Right hindlimb (tissue), 1 donor: ENCODE measurements at places on chromosomes 13 and 19.

DNA sequence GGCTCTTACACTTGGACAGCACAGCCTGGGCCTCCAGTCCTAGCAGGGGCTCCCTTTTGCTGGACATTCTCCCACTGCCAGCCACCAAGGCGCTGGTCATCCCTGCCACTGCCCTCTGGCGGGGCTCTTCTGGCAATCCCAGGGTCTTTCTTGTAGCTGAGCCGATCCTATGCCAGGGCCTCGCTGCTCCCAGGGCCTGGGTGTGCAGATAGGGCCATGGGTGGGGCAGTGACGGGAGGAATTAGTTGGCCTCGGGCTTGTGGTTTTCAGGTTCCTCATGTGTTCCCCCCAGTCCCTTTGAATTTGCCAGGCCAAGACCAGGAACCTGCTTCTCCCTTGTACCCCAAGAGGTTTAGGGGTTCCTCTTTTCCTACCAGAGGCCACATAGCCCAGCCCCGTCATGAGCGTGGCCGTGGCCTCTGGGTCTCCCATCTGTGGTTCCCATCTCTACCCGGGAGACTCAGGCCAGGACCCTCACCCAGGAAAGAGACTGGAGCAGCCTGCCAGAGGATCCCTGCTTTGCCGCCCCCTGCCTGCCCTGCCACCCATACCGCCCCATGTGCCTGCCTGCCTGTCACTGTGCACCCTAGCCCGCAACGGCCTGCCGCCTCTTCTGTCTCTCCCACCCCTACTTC, 26.2 kb downstream of the TMED1 start:
- DNase-seq: no peak

DNA sequence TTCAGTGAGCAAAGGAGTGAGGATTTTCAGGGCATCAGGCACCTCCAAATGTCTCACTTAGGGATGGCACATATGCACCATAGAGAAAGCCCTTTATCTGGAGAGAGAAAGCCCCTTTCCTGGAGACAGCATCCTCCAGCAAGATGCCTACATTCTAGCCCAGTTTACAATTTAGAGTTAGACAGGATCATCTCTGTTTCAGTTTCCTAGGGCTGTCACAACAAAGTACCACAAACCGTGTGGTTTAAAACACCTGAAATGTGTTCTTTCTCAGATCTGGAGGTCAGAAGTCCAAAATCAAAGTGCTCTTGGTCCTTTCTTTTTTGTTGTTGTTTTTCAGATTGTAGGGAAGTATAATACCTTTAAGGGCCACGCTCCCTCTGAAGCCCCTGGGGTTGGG, 61.8 kb downstream of the MBNL2 start:
- DNase-seq: no peak

- no peak for DNase-seq
Observed at GRCh38 chr19:12800466-12800770, 1.2 kb downstream of the PRDX2 start.

DNA sequence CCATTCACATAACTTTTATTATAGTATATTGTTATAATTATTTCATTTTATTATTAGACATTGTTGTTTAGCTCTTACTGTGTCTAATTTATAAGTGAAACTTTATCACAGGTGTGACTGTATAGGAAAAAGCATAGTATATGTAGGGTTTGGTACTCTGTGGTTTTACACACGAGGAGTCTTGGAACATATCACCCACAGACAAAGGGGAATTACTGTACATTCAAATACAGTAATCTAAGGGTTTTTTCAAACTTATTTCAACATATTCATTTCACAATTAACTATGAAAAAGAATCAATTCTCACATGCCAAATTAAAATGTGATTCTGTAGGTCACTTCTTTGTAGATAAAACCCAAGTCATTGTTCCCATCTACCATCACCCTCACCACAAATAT, 46.0 kb downstream of the RBM26 start:
- no peak for DNase-seq

DNA sequence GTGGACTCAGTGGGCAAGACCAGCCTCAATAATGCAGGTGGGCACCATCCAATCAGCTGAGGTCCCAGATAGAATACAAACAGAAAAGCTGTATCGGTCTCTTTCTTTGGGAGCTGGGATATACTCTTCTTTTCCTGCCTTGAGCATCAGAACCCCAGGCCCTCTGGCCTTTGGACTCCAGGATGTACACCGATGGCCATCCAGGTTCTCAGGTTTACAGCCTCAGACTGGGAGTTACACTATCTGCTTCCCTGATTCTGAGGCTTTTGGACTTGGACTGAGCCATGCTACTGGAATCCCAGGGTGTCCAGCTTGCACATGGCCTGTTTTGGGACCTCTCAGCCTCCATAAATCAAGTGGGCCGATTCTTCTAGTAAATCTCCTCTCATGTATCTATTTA, 27.6 kb upstream of the USP12 start:
- no peak for DNase-seq

- no peak for DNase-seq
Observed at GRCh38 chr13:76758738-76759137, 127.5 kb downstream of the KCTD12 start.

- no peak for DNase-seq
Observed at GRCh38 chr19:45250216-45250831, 747 bp upstream of the MARK4 start.

GRCh38 chr19:1268226-1269064, 687 bp upstream of the CIRBP start:
- no peak for DNase-seq

- DNase-seq: peak; percentile 81
Observed at GRCh38 chr19:51687791-51688670, 5.1 kb upstream of the SPACA6 start.

- DNase-seq: no peak
Observed at GRCh38 chr13:33112766-33113165, 96.5 kb downstream of the KL start.

- no peak for DNase-seq
Observed at GRCh38 chr13:43905435-43906031, 25.8 kb downstream of the LACC1 start.

- DNase-seq: no peak
Observed at GRCh38 chr19:45253396-45254027, 2.4 kb downstream of the MARK4 start.

- DNase-seq: no peak
Observed at GRCh38 chr19:43527860-43528622, 1.0 kb upstream of the ETHE1 start.

- DNase-seq: no peak
Observed at GRCh38 chr13:67123165-67123564, 107.0 kb downstream of the PCDH9 start.

GRCh38 chr13:20921572-20921971, 19.0 kb upstream of the XPO4 start:
- no peak for DNase-seq

GRCh38 chr19:28075229-28075628, 1137.7 kb downstream of the UQCRFS1 start:
- DNase-seq: no peak

- DNase-seq: no peak
Observed at GRCh38 chr13:57601536-57601935, 30.0 kb upstream of the PCDH17 start.

DNA sequence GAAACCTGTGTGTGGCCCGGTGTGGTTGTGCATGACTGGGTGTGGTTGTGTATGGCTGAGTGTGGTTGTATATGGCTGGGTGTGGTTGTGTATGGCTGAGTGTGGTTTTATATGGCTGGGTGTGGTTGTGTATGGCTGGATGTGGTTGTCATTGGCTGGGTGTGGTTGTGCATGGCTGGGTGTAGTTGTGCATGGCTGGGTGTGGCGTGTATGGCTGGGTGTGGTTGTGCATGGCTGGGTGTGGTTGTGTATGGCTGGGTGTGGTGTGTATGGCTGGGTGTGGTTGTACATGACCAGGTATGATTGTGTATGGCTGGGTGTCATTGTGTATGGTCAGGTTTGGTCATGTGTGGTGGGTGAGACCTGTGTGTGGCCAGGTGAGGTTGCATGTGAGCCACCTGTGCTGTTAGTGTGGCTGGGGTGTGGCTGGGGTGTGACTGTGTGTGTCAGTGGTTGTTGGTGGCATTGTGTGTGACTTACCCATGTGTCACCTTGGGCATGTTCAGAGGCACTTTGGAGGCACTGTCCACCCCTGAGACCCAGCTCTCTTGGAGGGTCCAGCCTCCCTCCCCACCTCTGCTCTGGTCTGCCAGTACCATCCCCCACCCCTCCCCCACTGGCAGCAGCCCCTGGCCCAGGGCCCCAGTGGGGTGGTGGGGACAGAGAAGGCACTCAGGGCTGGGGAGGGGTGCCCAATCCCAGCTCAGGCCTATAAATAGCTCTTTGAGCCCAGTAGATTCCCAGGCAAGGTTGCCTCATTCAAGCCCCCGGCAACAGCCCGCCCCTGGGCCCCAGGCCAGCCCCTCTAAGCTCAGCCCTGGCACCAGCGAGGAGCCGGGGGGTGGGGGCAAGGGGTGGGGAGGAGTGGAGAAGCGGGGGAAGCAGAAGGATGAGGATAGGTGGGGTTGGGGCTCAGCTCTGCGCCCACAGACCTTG, 3.9 kb upstream of the NCAN start:
- no peak for DNase-seq

GRCh38 chr13:53198736-53199135, 170.1 kb downstream of the OLFM4 start:
- DNase-seq: no peak

DNA sequence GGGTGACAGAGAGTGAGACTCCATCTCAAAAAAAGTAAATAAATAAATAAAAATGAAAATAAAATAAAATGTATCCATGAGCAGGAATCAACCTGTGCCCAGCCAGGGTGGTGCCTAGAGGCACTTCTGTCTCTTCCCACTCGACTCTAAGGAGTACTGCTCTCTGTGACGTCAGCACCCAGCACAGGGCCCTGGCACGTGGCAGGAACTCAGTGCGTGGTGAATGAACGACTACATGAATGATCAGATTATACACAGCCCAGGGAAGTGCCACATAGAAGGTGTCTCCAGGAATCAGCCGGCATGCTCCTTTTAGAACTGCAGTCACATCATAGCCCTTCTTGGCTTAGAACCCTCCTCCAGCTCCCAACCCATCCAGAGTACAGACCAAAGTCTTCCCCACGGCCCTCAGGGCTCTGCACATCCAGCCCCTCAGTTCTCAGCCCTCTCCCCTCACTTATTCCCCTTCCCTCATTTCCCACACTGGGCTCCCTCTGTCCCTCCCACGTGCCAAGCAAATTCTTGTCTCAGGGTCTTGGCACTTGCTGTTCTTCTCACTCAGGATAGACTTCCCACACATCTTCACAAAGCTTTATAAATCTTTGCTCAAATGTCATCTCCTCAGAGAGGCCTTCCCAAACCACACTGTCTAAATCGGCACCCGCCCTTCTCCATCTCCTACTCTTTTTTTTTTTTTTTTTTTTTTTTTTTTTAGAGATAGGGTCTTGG, 4.2 kb downstream of the CLIP3 start:
- no peak for DNase-seq

DNA sequence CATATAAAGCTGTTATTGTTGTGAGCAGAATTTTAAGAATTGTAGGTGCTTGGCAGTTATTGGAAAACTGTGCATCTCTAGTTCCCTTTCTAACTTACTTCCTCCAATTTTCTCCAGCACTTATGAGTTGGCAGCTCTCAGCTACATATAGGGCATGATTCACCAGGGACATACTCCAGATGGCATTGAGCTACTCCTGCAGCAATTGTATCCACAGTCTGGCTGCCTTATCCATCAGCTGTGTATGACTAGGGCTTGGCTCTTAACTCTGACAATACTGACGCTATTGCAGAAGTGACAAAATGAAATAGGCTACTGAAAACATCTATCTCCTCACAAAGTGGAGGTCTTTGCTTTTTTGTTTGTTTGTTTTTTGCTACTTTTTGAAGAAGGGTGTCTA, 276.7 kb downstream of the POU4F1 start:
- no peak for DNase-seq

- DNase-seq: no peak
Observed at GRCh38 chr13:44692173-44692713, 116.1 kb upstream of the TSC22D1 start.

GRCh38 chr19:1276628-1277022, 1.3 kb downstream of the FAM174C start:
- no peak for DNase-seq

DNA sequence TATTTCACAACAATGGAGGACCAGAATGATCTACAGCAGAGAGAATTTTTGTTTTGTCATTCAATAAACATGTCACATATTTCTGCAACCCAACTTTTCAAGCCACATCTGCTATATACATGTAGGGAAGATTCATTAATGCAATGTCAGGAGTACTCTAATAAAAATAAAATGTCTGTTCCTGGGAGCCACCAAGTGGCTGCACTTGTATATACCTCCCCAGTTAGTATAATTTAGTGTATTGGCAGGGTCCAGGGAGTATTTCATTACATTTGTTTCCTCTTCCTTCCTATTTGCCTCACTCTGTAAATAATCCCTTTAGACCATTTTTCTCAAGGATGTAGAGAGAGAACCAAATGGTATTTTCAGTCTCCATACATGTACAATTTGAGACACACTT, 1169.0 kb downstream of the DIAPH3 start:
- no peak for DNase-seq

DNA sequence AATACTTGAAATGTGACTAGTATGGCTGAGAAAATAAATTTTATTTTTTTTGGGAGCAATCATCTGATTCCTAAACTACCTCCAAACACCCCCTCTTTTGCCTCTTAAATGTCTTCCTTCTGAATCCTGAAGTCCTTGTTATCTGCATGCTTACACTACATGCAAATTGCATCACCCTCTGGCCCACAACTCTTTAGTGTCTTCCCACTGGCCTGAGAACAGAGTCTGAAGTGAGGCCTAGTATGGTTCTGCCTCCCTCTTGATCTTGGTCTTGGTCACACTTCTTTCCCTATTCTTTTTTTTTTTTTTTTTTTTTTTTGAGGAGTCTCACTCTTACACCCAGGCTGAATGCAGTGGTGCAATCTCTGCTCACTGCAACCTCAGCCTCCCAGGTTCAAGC, 4.8 kb downstream of the ZNF558 start:
- no peak for DNase-seq

GRCh38 chr19:40256512-40256911, 28.6 kb downstream of the AKT2 start:
- no peak for DNase-seq

- no peak for DNase-seq
Observed at GRCh38 chr19:49409441-49410029, 13.7 kb downstream of the PTH2 start.

DNA sequence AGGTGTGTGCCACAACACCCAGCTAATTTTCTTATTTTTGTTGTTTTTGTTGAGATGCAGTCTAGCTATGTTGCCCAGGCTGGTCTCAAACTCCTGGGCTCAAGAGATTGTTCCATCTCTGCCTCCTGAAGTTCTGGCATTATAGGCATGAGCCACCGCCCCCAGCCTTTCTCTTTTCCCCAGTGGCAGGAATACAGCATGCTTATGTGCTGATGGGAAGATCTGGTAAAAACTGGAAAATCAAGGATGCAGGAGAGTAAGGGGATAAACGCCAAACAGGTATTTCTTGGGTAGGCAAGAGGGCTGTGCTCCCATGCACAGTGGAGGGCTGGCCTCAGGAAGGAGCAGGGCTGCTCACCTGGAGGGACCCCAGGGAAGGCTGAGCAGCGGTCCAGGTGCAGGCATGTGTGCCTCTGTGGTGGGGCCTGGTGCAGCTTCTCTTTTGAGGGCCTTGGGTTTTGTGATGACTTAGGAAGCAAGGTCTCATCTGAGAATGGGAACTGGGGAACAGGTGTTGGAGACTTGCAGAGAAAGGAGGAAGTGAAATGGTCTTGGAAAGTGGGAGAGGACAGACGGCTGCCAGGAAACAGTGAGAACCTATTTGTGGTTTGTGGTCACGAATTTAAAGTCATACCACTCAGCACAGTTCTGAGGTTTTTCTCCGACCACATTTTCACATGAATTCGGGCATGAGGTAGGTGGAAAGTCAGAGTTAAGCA, 106.5 kb downstream of the TEX26 start:
- DNase-seq: no peak

- DNase-seq: peak; percentile 47
Observed at GRCh38 chr19:489418-490196, 6.7 kb upstream of the MADCAM1 start.

GRCh38 chr19:41554907-41555306, 21.1 kb upstream of the CEACAM21 start:
- DNase-seq: no peak
